ENCODE measurements at places on chromosomes 6 and 20. TPM values are rescaled to one million over a fixed set of nuclear protein-coding genes. Genes with fewer than 3 reads are reported as not detected.

The CCDC28A gene
- 12.0 TPM for total RNA-seq

DNA sequence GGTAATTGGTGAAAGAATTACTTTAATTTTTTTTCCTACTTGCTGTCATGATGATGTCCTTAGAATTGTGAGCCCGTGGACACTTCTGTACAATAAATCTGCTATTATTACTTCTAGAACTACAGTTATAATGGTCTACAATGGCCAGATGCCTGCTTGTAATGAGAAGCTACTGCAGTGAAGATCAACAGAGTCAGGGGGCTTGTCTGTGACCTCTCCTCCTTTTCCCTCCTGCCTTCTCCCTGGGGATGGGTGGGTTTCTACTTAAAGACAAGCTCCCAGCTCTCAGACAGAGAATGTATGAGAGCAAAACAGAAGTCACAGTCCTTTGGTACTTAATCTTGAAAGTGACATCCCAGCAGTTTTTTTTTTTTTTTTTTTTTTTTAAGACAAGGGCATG is 13.2 kb upstream of the PANK2 start:
- H3K36me3 ChIP-seq: peaks cover 11% of the 10 kb centered on the region
- H3K4me3 ChIP-seq: no peak overlapping the region
- H3K27ac ChIP-seq: no peak overlapping the region
- no peaks in the 10 kb centered on the region for H3K27me3 ChIP-seq
- DNase-seq: no peak
- H3K4me1 ChIP-seq: no peaks in the 10 kb centered on the region

DNA sequence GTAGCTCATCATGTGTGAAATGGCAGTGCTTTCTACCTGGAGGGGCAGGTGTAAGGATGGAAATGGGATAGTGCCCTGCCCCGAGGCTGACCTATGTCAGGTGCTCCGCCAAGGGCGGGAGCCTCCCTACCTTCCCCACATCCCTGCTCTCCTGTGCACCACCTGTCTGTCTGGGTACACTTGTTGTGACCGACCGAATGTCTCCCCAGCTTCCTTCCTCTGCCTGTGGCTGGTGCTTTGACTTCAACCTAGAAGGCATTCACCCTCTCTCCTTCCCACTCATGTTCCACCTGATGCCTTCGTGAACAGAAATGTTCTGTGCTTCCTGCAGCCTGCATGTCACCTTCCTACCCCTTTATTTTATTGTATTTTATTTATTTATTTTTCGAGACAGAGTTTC is 114.8 kb downstream of the SCML4 start:
- H3K4me3 ChIP-seq: no peak overlapping the region
- H3K27ac ChIP-seq: no peak overlapping the region
- DNase-seq: no peak

GRCh38 chr6:54959820-54960219 is 113.2 kb downstream of the FAM83B start:
- H3K4me3 ChIP-seq: no peak overlapping the region
- no peaks in the 10 kb centered on the region for H3K27me3 ChIP-seq
- H3K36me3 ChIP-seq: no peaks in the 10 kb centered on the region
- H3K4me1 ChIP-seq: no peaks in the 10 kb centered on the region
- no peak overlapping the region for H3K27ac ChIP-seq

- H3K4me3 ChIP-seq: no peak overlapping the region
- no peaks in the 10 kb centered on the region for H3K36me3 ChIP-seq
- no peak for DNase-seq
- no peak overlapping the region for H3K27ac ChIP-seq
- H3K4me1 ChIP-seq: no peaks in the 10 kb centered on the region
These were observed 106.9 kb downstream of the PAX1 start for GRCh38 chr20:21812379-21812778.

GRCh38 chr6:40268166-40268565 is 319.0 kb downstream of the LRFN2 start:
- no peak for DNase-seq
- no peak overlapping the region for H3K27ac ChIP-seq
- peaks cover 49% of the 10 kb centered on the region for H3K27me3 ChIP-seq
- H3K4me3 ChIP-seq: no peak overlapping the region
- H3K4me1 ChIP-seq: no peaks in the 10 kb centered on the region

The SLC16A10 gene
- 8.3 TPM for total RNA-seq

DNA sequence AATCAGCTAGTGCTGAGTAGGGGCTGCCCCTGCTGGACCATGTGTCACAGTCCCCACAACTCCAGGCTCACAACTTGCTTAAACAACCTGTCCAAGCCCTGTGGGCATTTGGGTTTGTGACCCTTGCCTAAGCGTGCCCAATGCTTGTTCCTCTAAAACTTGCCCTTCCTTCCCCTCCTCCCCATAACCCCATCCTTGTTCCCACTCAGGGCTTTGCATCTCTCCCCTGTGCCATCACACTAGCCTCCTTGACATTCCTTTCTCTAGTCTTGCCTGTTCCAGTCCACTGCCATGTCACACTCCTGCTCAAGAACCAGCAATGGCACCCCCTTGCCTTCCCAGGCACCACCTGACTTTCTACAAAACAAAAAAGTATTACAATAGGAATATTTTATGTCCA is 2.3 kb upstream of the DLGAP4 start:
- peaks cover 33% of the 10 kb centered on the region for H3K27me3 ChIP-seq
- H3K4me3 ChIP-seq: no peak overlapping the region
- no peaks in the 10 kb centered on the region for H3K36me3 ChIP-seq
- no peaks in the 10 kb centered on the region for H3K4me1 ChIP-seq
- no peak overlapping the region for H3K27ac ChIP-seq

- H3K27ac ChIP-seq: no peak overlapping the region
- H3K36me3 ChIP-seq: no peaks in the 10 kb centered on the region
- DNase-seq: no peak
- H3K4me3 ChIP-seq: no peak overlapping the region
These were observed 164.9 kb downstream of the ARHGAP18 start for GRCh38 chr6:129544892-129545612.
